Activated CD4-positive, alpha-beta T cell treated with anti-CD3 and anti-CD28 coated beads, Interleukin-2, Interleukin-4, amounts not matched to agents 100 ng/mL and 50 ng/mL, durations not matched to agents 16 hours and 8 hours (primary cell): ENCODE measurements at places on chromosomes 2 and 18.

- DNase-seq: no peak
These were observed 146.6 kb downstream of the ZNF516 start for GRCh38 chr18:76348267-76349066.

GRCh38 chr2:147777394-147777793 is 67.4 kb upstream of the ACVR2A start:
- no peak for DNase-seq

- DNase-seq: no peak
These were observed 266.2 kb downstream of the FIGN start for GRCh38 chr2:163469561-163469962.

GRCh38 chr2:100040906-100041305 is 101.5 kb downstream of the AFF3 start:
- no peak for DNase-seq

- DNase-seq: peak; percentile 93
These were observed 138.3 kb upstream of the ID2 start for GRCh38 chr2:8543383-8544170.

GRCh38 chr2:127086990-127087790 is 19.8 kb downstream of the BIN1 start:
- DNase-seq: no peak

DNA sequence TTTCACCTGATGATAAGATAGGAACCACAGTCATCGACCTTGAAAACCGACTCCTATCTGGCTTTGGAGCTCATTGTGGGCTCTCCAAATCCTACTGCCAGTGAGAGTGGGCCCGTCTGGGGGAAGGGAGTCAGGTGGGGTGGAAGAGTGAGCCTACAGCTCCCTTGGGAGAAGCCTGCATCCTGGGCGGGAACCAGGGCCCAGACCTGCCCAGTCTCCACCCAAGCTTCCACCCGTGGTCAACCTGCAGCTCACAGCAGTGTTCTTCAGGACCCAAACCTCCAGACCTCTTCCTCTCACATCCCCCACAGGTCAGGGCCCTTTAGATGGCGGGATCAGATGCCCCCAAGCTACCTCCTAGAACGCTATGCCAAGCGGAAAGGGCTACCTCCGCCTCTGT is 40.2 kb downstream of the LMAN2L start:
- DNase-seq: no peak

- peak; percentile 91 for DNase-seq
These were observed 221.1 kb downstream of the ANAPC1 start for GRCh38 chr2:111662771-111663470.

GRCh38 chr2:126825316-126825715 is 73.4 kb upstream of the TEX51 start:
- no peak for DNase-seq

GRCh38 chr18:65221115-65221514 is 529.7 kb upstream of the CDH7 start:
- no peak for DNase-seq

GRCh38 chr2:127256381-127256780 is 36.3 kb upstream of the CYP27C1 start:
- no peak for DNase-seq

GRCh38 chr2:176501617-176502016 is 232.4 kb downstream of the MTX2 start:
- DNase-seq: no peak

DNA sequence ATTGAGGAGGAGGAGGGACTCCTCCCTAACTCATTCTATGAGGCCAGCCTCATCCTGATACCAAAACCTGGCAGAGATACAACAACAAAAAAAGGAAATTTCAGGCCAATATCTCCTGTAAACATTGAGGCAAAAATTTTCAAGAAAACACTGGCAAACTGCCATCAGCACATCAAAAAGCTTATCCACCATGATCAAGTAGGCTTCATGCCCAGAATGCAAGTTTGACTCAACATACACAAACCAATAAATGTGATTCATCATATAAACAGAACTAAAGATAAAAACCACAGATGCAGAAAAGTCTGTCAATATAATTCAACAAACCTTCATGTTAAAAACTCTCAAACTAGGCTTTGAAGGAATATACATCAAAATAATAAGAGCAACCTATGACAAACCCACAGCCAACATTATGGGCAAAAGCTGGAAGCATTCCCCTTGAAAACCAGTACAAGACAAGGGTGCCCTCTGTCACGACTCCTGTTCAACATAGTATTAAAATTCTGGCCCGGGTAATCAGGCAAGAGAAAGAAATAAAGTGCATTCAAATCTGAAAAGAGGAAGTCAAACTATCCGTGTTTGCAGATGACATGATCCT is 1014.3 kb downstream of the CBLN2 start:
- no peak for DNase-seq
